D341Med (cell line): ENCODE measurements at places on chromosomes 5 and 9.

DNA sequence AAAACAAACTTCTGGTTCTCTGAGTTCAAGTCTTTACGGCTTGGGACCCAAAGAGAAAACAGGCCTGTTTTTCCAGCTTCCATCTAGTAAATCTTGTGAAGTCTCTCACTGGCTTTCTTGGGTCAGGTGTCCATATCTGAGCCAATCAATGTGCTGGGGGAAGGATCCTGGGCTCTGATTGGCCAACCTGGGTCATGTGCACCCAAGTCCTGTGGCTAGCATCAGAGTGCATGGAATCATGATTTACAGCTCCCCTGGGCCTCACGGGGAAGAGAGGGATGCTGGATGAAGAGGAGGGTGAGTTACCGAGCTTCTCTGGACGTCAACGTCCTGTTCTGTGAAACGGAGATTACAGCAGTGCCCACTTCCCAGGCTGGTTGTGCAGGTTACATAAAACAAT lies 19.4 kb downstream of the CXCL14 start:
- no peak for DNase-seq

DNA sequence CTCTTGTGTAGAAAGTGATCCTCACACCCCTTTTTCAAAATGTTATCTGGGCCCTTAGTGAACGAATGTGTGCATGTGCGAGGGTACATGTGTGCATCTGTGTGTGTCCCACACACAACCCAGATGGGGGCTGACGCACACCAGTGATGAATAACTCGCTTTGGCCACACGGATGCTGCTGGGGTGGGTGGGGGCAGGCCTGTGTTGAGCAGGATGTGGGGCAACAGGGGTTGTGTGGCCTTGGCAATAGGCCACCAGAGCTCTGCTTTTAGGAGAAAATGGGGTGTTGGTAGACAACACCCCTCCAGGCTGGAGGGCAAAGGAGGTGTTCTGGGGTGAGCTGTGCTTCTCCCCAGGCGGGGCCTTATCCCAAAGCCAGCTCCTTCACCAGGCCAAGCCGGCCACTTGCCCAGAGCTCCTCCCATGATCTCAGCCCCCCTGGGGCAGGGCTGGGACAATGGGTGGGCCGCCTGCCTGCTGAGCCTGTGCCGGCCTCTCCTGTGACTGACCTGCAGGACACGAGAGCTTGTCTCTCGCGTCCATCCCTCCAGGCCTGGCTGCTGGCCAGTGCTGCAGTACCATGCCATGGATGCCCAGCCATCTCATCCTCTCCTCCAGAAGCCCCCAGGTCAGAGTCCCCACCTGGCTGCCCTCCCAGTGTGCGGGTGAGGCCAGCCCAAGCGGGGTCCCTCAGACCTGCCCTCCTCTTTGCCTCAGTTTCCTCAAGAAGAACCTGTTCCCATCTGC lies 1.7 kb downstream of the DBN1 start:
- no peak for DNase-seq

DNA sequence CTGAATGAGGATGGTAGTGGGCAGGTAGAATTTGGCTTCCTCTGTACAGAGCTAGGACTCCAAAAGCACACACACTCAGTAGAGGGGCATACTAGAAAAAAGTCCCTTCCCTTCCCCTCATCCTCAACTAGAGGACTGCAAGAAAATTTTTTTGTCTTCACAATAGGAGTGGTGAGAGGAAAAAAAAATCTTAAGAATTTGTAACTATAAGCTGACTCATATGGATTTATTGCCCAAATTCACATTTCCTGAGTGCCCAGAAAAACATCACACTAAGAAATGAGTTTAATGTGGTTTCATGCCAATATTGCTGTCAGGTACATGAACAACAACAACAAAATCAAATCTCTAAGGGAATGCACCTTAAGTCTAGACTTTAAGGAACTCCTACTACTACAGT lies 43.7 kb downstream of the RANBP6 start:
- DNase-seq, result no peak

DNA sequence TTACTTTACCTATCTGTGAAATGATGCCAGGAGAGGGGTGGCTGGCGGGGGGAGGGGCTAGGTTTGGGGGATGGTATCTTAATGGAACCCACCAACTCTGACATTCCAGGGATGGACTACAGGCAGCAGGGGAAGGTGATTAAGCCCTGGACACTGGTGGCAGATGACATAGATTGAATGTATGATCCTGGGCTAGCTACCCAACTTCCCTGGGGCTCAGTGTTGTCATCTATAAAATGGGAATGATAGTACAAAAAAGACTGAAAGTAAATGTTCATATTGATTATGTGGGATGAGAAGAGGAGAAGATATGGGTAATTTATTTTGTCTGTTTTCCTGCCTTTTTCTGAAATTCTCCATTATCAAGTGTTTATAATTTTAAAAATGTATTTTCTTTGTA lies 6.2 kb downstream of the CORO2A start:
- no peak for DNase-seq

- peak; percentile 51 for DNase-seq
Measured at GRCh38 chr5:151523335-151523734, 67.8 kb downstream of the FAT2 start.

- DNase-seq, result peak; percentile 27
Measured at GRCh38 chr9:127574072-127574993, 37.7 kb upstream of the STXBP1 start.

GRCh38 chr5:14640765-14641164 lies 23.8 kb upstream of the OTULIN start:
- no peak for DNase-seq

GRCh38 chr5:43702815-43703214 lies 99.8 kb downstream of the NNT start:
- peak; percentile 64 for DNase-seq

GRCh38 chr5:1959231-1959630 lies 76.5 kb upstream of the IRX4 start:
- DNase-seq, result no peak

DNA sequence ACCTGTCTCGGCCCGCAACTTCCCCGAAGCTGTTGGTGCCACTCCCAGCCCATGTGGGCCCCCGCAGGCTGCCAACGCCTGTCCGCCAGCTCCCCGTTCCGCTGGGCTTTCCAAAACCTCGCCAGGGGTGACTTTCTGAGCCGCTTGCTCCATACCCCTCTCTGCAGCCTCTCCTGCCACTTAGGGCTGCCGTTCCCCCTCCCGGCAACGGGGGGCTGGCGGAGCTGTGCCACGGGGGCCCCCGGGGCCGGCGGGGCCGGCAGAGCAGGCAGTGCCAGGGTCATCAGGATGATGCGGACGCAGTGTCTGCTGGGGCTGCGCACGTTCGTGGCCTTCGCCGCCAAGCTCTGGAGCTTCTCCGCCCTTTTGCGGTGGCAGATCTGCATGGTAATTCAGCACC lies 40.8 kb downstream of the FCHO2 start:
- peak; percentile 15 for DNase-seq

DNA sequence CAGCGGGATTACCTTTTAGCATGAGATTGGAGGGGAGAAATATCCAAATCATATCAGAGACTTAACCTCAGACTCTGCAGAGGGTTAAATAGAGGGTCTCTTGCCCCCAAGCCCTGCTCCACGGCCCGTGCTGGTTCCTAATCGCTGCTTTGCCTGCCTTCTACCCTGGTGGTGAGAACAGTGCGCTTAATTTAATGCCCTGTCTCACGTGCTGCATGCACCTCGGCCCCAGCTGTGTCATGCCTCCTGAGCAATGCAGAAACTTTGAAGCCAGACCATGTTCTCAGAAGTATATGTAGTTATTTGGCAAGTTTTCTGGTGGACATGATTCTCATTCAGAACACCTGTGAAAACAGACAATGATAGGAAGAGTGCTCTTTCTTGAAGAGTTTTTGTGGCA lies 1.4 kb downstream of the OTULIN start:
- DNase-seq, result peak; percentile 63

GRCh38 chr5:133297293-133297692 lies 245.5 kb downstream of the HSPA4 start:
- peak; percentile 62 for DNase-seq
